ENCODE measurements at places on chromosomes 2 and 18.
A peak's percentile ranks its signal among the peaks of the same experiment; 100 is the strongest.

- no peak for DNase-seq
Measured at GRCh38 chr2:134583462-134583861, 135.3 kb downstream of the TMEM163 start.

GRCh38 chr2:141497272-141497671 lies 633.5 kb downstream of the LRP1B start:
- peak; percentile 55 for DNase-seq

DNA sequence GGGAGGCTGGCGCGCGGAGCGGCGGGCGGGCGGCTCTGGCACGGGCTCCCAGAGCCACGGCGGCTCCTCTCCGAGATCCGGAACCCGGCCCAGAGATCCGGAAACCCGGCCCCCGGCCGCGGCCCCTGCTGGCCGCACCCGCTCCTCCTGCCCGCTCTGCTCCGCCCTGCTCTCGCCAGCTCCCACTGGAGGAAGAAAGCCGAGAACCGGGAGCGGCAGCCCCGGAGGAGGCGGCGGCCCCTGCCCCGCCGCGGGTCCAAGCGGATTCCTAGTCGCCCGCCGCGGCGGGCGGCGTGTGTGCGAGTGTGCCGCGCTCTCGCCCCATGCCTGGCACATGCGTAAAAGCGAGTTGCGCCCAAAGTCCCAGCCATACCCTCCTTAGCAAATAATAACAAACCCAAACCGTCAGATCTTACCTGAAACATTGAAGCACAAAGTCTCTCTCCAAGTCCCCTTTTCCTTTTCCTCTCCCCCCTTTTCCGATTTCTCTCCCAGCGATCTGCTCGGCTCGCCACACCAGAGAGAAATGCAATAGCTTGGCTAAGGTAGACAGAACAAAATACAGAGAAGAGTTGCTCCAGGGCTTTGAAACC lies 108.7 kb upstream of the KCTD1 start:
- DNase-seq = peak; percentile 73

- DNase-seq = peak; percentile 90
Measured at GRCh38 chr2:218398437-218399390, 954 bp upstream of the CTDSP1 start.

- DNase-seq = no peak
Measured at GRCh38 chr2:9347411-9347881, 75.9 kb downstream of the ITGB1BP1 start.

DNA sequence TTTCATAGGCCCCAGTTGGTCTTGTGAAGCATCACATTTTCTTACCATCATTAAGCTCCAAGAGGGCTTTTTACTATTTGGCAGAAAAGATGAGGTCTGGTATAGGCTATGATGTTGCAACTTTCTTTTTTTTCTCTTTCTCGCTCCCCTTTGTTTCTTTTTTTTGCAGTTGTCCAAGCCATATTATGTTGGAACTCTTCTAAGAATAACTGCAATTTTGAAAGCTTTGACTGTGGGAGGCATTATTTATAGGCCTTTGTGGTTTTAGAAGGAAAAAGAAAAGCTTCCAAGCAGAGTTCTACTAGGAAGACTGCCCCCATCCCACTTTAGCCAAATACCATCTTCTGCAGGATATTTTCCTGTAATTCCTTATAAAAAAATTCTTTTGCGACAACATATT lies 571.6 kb downstream of the ARHGAP15 start:
- no peak for DNase-seq

All from common myeloid progenitor, CD34-positive (primary cell).